T-helper 17 cell (primary cell): ENCODE measurements at places on chromosomes 13 and 19.

- DNase-seq = no peak
Measured at GRCh38 chr13:25674371-25674770, 302.6 kb downstream of the ATP8A2 start.

DNA sequence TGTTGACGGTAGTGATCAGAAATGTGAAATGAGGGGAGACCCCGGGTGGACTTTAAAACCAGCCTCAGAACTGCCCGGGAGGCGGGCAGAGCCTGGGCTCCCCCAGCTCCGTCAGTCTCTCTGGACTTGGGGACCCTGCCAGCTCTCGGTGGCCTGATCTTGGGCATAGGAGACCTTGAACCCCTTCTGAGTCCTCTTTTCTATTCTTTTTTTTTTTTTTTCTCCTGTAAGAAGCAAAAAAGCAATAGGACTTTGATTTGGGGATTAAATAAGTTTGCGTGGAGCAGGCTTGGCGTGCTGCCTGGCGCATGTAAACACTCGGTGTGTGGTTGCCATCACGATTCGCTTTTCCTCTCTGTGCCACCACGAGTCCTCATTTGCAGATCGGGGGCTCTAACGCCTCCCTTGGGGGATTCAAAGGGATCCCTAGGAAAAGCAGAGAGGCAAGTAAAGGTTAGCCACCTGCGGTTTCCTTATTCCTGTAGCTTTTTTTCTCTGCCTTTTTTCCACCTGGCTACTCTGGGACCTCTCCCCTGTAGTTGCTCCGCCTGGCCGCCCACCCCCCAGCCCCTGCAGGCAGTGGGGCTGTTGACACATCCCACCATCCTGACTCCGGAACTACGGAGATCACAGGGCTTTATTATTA lies 1.3 kb downstream of the SAFB start:
- DNase-seq = no peak

- DNase-seq = no peak
Measured at GRCh38 chr13:68369739-68370138, 1139.6 kb upstream of the PCDH9 start.

- DNase-seq = no peak
Measured at GRCh38 chr13:51959773-51960172, 51.5 kb downstream of the ATP7B start.

DNA sequence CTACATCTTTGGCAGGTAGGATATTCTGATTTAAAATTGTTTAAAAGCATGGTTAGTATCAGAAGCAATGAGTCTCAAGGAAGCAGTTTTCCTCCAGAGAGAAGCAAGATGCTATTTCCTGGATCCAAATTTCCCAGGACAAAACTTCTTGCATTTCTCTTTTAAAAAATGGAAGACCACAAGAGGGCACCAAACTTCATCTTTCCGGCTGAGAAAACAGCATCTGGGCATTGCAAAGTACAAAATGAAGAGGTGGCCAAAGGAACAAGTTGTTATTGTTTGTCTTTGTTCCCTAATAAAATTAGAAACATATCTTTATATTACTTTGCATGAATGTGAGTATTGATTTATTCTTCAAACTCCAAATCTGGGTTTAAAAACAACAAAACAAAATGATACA lies 60.0 kb upstream of the LRCH1 start:
- no peak for DNase-seq

DNA sequence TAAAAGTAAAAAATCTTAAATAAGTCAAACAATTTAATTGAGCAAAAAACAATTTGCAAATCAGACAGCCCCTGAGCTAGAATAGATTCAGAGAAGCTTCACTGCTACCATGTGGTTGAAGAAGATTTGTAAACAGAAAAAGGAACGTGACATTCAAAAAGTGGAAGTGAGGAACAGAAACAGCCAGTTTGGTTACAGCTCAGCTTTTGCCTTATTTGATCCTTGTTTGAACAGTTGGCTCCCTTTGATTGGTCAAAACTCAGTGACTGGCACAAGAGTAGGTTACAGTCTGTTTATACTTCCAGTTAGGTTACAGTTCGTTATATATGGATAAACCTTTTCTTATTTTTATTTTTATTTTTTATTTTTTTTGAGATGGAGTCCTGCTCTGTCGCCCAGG lies 5.8 kb downstream of the ZNF221 start:
- DNase-seq = no peak

GRCh38 chr19:48842789-48843162 lies 6.5 kb upstream of the HSD17B14 start:
- DNase-seq = no peak

DNA sequence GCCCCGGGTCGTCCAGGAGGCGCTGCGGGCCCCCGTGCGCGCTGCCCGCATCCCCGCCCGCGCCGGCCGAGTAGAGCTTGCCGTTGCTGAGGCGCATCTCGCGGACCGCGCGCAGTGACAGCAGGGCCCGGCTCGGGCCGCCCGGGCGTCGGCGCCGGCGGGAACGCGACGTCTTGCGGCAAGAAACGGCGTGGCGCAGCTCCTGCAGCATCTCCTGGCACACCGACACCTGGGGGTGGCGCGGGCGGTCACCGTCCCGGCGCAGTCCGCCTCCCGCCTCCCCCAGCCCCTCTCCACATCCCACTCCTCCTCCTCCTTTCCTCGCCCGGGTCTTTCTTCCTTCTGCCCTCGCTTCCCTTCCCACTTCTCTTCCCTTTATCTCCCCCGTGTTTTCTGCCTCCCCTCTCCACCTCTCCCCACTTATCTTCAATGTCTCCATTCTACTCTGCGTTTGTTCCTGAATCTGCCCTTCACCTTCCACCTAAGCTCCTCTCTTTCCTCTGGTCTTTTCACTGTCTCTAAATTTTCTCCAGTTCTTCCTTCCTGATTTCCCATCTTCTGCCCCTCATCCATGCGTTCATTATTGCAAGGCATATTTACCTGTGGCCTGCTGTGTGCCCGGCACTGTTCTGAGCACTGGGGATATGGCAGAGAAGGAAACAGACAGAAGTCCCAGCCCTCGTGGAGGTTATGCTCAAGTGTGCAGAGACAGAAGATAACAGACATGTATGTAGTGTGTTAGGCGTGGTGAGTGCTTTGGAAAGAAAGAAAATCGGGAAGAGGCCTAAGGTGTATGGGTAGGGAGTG lies 5.2 kb upstream of the ATP1A3 start:
- no peak for DNase-seq

DNA sequence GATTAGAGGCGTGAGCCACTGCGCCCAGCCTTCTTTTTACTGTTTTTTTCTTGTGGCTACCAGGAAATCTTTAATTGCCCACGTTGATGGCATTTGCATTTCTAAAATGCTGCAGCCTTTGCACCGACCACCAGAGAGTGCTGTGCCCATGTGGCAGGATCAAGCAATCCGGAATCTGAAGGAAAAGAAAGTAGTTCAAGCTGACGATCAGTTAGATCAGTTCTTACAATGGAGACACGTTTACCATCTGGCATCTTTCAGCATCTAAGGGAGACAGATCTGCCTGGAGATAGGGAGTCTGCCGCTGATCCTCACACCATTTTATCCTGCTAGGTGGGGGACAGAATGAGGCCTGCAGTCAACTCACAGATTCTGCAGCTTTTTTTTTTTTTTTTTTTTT lies 19.9 kb downstream of the TINCR start:
- DNase-seq = no peak
